ENCODE measurements at places on chromosomes 5 and 9.

- DNase-seq, result no peak
Measured at GRCh38 chr9:31393240-31393639, 991.2 kb upstream of the ACO1 start.

DNA sequence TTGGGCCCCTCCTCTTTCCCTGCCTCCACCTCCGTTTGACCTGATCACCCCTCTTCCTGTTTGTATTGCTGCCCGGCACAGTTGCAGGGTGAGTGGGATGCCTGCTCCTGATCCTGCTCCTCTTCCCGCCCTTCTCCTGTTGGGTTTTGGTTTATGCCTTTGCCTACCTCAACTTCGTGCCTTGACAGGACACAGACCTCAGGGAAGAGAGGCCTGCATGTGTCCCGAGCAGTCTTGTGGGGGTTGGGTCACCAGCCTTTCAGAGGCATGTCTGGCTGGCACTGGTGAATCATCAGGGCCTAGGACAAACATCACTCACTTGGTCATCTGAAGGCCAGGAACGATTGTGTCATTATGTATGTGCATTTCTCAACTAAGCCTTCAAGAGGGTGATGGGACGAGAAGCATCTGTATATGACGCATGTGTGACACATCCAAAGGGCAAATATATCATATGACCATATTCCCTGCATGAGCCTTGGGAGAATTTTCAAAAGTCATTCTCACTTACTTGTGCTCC, 56.9 kb downstream of the NPR3 start:
- DNase-seq, result no peak

GRCh38 chr9:20125727-20126126, 336.9 kb upstream of the SLC24A2 start:
- DNase-seq, result no peak

GRCh38 chr9:26684029-26684428, 208.6 kb downstream of the CAAP1 start:
- no peak for DNase-seq

DNA sequence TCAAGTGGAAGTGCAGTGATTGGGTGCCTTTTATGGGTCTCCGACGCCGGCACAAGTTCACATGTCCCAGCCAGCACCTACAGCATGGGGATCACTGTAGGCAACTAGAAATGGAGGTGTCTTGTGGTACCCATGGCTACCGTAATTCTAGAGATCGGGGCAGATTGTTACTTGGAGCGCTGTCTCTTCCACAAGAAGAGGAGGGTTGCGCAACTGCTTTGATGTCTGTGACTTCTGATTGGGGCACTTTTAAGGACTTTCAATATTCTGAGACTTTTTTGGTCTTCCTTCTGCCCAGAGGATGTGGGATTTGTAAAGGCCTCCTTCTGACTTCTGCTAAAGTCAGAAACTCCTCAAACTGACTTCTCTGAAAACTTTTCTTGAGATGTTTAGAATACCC, 41.9 kb downstream of the GLRX start:
- DNase-seq, result no peak

GRCh38 chr5:124952566-124952965, 206.1 kb upstream of the ZNF608 start:
- DNase-seq, result no peak

- DNase-seq, result no peak
Measured at GRCh38 chr5:17912794-17913193, 278.5 kb downstream of the TAF11L14 start.

DNA sequence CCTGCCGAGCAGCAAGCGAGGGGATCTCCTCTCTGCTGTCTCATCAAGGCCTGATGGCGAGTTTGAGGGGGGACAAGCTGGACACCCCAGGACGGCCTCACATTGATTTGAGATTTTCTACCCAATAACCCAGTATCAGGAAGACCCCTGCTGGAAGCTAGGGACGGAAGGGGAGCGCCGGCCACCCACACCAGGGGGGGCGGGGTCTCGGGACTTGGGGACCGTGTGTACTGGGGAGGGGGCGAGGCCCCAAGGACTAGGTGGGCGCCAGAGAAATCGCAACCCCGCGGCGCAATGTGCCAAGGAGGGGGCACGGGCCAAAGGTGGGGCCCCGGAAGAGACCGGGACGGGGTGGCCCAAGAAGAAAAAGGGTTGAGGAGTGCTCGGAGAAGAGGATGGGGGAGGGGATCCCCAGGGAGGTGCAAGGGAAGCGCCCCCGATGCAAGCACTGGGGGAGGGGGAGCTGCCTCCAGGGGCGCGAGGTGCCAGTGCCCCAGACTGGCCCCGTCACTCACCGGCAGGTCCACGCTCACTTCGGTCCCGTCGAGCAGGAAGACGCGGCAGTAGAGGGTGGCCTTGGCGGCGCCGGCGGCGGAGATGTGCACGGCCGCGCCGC, 1.1 kb downstream of the EPB41L4B start:
- DNase-seq, result no peak

GRCh38 chr9:97237951-97238889, 69.2 kb upstream of the CCDC180 start:
- DNase-seq, result peak; percentile 95

- no peak for DNase-seq
Measured at GRCh38 chr9:19939734-19940278, 151.0 kb upstream of the SLC24A2 start.

DNA sequence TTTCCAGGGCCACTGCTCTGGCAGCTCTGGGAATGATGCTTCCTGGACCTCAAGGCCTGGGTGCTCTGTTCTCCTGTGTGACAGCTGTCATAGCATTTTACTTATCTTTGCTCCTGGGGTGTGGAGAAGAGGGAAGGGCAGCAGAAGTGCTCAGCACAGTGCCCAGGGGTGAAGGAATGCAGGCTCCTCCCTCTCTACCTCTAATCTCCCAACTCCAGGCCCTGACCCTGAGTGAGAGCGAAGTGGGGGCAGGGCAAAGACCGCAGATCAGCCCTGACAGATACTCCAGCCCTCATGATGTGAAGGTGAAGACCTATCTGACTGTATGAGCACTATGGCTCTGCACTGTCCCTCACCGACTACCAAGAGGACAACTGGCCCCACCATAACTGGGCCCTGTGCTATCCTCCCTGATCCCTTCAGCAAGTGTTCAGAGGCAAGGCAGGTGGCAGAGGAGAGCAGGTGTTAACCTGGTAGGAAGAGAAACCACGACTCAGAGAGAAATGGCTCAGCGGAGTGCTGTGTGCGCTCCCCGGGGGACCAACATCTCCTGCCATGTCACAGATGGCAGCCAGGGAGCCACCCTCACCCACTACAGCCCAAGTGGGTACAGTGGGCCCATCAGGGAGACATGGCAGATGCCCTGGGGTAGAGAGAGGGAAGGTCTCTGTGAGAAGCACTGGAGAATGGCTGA, 16.8 kb downstream of the ACSL6 start:
- DNase-seq, result peak; percentile 71

DNA sequence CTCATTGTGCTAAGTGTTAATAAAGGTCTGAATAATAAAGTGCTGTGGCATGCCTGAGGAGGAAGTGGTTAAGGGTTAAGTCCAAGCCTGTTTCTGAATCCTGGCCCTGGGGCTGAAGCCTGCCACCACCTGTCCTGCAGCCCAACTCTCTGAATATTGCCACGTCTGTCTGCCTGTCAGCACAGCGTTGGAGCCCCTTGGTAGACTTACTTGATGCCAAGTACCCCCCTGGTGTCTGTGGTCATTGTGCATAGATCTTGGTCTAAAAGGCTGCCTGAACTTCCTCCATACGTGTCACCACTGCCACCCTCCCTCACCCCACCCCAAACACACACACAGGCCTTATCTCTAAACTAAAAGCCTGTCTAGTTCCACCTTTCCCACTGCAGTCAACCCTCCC, 35.4 kb upstream of the SLC2A8 start:
- no peak for DNase-seq

GRCh38 chr9:91240596-91241165, 121.0 kb downstream of the AUH start:
- no peak for DNase-seq

- DNase-seq, result no peak
Measured at GRCh38 chr5:16546732-16547131, 70.1 kb downstream of the RETREG1 start.

DNA sequence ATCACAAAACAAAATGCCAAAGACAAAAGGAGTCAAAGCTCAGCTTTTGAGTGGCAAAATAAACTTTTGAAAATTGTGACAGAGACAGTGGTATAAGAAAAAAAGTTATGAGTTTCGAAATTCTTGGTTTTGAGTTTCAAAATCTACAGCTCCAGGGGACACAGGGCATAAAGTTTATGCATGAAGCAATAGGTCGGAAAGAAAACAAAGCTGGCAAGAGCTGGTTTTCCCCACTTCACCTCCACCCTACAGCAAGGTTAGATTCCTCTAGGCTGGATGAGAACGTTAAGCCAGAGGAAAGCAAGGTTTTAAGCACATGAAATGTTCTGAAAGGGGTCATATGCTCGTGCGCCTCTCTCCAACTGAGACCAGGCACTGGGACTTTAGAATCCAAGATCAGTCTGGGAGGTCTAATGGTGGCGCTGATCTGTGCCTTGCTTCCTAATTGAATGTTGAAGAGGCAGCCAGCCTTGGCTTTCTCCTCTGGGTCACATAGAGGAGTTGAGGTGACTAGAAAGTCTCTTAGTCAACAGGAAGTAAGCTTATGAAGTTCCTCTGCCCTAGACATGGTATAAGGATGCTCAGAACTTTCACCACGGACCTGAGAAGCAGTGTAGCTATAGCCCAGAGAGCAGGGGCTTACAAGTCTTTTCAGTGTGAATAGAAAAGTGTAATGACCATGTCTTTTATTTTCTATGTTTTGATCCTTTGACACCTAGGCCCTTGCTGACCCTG, 167.7 kb upstream of the DMAC1 start:
- no peak for DNase-seq

DNA sequence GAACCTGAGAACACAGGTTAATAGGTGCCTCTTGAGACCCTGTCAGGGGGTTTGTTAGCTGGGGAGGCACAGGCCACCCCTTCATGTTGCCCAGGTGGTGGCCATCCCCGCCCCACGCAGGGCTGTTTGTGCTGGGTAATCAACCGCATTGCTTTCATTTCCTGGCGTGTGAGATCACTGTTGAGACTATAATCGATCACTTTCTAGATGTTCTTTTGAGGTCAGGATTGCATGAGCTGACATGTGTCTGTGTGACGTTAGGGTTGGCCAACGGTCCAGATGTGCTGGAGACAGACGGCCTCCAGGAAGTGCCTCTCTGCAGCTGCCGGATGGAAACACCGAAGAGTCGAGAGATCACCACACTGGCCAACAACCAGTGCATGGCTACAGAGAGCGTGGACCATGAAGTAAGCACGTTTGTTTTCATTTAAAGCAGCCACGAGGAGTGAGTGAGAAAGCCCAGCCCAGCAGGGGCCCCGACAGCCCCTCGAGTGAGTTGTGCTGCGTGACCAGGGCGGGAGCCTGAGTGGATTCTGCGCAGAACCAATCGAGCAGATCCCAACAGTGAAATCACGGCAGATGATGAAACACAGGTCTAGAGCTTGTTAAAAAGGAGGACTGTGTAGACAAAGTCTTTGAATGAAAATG, 115.0 kb upstream of the CACNA1B start:
- DNase-seq, result no peak

GRCh38 chr9:101381833-101382342, 2.9 kb downstream of the BAAT start:
- no peak for DNase-seq

GRCh38 chr5:1447671-1448361, 2.6 kb upstream of the SLC6A3 start:
- no peak for DNase-seq

- no peak for DNase-seq
Measured at GRCh38 chr5:58012102-58012501, 447.8 kb downstream of the PLK2 start.

GRCh38 chr5:121088341-121088740, 624.2 kb downstream of the PRR16 start:
- no peak for DNase-seq

DNA sequence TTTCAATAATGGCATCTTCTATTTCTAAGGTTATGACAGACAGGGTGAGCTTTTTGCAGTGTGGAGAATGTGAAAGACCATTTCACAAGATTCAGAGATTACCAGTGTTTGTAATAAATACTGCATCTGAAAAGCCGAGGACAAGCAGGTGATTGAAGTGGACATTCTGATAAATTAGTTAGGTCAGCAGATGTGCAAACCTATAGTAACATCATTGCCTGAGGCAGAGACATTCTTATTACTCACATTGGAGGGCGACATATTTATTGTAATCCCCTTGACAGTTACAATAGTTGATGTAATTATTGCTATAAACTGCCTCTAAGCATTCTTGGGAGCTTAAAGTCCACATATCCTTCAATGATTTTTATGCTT, 3.3 kb downstream of the RASGRF2 start:
- no peak for DNase-seq

DNA sequence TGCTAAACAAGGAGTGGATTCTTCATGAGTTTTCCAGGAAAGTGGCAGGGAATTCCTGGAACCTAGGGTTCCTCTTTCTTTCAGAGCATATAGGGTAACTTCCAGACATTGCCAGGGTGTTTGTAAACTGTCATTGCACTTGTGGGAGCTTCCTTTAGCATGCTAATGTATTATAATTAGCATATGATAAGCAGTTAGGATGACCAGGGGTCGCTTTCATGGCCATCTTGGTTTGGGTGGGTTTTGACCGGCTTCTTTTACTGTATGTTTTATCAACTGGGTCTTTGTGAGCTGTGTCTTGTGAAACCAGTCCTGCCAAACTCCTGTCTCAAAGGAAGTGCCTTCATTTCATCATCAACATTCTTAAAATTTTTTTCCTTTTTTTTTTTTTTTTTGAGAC, 11.9 kb upstream of the MELK start:
- DNase-seq, result no peak

DNA sequence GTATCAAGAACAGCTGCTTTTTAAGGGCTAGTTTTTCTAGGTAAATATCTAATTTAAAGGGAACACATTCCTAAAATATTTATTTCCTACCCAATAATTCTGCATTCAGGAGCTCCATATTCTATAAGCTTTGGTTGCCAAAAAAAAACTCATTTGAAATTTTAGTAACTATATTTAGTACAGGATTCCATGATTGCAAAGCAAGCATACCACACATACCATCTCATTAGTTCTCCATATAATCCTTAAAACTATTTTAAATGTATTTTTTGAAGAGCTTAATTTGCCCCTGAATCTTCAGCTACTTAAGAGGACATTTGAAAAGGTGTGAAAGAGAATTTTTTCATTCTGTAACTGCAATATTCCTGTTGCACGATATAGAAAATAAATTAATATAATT, 877.0 kb downstream of the NR2F1-AS1 start:
- DNase-seq, result no peak

DNA sequence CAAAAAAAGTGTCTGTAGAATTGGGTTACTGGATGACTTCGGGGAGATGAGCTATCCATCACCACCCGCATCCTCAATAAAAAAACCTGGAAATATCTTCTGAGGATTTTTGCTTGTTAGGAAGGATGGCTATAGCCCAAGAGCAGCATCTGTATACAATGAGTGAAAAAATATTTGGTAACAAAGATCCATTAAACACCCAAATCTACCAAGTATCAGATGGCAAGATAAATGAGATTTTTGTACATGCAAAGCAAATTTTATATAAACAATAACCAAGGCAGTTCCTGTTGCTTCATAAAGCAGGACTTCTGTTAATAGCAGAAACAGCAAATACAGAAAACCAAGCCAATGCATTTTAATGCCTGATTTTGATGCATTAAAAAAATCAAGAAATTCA, 166.6 kb downstream of the SLC28A3 start:
- no peak for DNase-seq

All from chondrocyte (in vitro differentiated cells).